ENCODE measurements at places on chromosomes 5 and 9.

DNA sequence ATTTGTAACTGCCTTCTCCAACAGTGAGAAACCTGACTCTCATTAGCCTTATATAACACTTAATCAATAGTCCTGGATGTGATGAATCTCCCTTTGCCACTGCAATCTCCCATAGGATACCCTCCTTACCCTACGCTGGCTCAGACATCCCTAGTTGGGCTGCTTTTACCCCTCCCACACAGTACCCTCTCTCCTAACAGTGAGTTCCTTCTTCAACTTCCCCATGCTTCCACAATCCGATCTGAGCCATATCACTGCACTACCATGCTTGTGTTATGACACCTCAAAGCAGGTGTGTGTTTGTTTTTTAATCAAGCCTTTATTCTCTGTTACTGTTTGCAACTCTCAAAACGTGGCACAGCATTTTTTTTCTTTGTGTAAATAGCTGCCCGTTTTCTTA, 60.5 kb upstream of the C9orf72 start:
- no peak for DNase-seq

- DNase-seq, result no peak
Observed at GRCh38 chr5:93665648-93666047, 75.8 kb downstream of the POU5F2 start.

DNA sequence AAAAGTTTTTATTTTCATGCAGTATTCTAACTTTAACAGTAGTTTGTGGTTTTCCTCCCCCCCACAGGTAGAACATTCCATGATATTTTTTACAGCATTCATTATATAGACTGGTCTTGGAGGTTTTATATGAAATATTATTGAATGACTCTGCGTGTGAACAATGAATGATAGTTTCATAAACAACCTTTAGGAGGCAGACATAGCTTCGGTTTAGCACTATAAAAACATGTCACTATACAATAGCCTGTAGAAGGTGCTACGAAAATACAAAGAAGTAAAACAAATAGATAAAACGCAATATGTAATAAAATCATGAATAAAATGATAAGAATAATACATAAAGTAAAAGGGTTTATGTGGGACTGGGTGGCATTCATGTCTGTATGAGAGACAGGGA, 8.5 kb downstream of the KLF4 start:
- no peak for DNase-seq

DNA sequence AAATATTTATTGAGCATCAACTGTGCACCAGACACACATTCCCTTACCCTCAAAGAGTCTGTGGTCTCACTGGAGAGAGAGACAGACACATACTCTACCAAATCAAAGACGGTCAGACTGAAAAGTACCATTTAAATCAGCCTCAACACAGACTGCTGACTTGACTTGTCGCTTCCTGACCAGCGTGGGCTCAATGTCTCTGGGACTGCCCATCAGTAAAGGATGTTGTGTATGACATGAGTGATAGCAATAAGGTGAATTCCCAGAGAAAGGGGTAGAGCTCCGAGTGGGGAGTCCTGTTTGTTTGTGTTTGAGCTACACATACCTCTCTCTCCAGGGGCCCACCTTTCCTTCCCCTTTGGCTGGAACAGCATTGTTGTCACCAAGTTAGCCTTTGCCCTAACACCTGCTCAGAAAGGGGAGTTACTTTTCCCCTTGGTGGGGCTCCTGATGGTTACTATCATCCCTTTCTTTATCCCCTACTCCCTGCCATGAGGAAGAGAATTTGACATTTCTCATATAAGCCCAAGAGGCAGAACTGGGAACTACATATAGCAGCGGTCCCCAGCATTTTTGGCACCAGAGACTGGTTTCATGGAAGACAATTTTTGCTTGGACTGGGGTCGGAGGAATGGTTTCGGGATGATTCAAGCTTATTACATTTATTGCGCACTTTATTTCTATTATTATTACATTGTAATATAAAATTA, 33.9 kb downstream of the NR4A3 start:
- no peak for DNase-seq

DNA sequence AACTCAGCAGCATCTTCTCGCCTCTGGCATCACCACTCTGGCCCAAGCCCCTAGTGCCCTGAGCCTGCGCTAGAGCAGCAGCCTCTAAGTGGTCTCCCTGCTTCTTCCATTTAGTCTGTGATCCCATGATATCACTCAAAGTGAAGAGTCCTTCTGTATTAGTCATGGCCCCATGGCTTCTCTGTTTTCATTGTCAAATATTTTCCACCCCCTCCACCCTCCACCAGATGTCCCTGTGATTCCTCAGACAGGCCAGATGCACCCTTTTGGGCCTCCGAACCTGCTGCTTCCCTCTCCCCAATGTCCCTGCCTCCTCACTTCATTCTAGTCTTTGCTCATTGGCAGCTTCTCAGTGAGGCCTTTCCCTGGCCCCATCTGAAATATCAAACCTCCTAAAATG, 299.2 kb downstream of the SPOCK1 start:
- DNase-seq, result no peak

DNA sequence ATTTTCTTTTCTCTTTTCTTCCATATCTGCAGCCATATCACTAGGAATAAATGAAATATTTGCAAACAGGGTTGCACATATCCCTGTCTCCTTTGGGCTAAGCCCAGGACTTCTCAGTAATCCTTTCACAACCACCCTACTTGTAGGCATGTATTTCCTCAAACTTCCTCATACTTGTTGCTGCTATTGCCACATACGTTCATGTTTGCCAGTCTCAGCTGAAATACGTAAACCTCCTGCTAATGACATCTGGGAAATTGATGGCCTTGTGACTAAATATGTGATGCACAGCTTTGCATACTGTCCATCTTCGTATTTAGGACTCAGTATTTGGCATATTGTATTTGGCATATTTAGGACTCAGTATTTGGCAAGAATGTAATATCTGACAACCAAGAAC, 224.6 kb downstream of the PLK2 start:
- DNase-seq, result peak; percentile 45

DNA sequence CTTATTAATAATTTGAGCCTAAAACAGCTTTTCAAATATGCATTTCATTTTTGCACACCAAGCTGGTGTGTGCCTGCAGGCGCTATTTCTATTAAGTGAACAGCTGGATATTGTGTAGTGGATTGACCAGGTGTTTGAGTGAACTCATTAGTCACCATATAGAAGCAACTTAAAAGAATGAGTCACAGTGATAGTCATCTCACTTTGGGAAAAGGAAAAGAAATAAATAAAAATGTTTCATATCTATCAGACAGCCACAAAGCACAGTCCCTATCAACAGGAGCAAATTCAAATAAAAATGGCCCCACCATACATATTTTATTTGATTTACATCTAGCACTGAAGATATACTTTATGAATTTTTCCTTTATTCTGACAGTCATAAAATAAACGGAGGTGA, 456.5 kb upstream of the CDH9 start:
- DNase-seq, result no peak

GRCh38 chr9:21607576-21607975, 125.5 kb upstream of the IFNE start:
- no peak for DNase-seq

DNA sequence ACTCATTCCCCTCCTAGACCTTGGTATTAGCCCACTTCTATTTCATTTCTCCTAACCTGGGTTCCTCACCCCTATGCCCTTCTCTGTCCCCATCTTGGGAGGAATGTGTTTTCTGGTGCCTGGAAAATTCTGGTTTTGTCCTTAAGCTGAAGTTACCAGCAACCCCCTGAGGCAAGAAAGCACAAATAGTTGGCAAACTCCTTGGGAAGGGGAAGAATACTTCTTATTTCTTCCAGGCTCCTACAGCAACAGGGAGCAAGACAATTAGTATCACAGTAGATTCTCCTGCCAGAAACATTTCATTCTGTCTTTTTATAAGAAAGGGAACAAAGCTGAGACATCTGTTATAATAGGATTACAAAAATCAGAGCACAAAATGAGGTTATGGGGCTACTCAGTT, 142.5 kb downstream of the SNCAIP start:
- DNase-seq, result no peak

DNA sequence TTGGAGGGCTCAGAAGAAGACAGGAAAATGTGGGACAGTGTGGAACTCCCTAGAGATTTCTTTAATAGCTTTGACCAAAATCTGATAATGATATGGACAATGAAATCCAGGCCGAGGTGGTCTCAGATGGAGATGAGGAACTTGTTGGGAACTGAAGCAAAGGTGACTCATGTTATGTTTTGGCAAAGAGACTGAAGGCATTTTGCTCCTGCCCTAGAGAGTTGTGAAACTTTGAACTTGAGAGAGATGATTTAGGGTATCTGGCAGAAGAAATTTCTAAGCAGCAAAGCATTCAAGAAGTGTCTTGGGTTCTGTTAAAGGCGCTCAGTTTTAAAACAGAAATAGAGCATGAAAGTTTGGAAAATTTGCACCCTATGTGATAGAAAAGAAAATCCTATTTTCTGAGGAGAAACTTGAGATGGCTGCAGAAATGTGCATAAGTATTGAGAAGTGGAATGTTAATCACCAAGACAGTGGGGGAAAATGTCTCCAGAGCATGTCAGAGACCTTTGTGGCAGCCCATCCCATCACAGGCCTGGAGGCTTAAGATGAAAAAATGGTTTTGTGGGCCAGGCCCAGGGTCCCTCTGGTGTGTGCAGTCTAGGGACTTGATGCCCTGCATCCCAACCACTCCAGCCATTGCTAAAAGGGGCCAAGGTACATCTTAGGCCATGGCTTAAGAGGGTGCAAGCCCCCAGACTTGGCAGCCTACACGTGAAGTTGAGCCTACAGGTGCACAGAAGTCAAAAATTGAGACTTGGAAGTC, 463.7 kb upstream of the TLE4 start:
- DNase-seq, result no peak

DNA sequence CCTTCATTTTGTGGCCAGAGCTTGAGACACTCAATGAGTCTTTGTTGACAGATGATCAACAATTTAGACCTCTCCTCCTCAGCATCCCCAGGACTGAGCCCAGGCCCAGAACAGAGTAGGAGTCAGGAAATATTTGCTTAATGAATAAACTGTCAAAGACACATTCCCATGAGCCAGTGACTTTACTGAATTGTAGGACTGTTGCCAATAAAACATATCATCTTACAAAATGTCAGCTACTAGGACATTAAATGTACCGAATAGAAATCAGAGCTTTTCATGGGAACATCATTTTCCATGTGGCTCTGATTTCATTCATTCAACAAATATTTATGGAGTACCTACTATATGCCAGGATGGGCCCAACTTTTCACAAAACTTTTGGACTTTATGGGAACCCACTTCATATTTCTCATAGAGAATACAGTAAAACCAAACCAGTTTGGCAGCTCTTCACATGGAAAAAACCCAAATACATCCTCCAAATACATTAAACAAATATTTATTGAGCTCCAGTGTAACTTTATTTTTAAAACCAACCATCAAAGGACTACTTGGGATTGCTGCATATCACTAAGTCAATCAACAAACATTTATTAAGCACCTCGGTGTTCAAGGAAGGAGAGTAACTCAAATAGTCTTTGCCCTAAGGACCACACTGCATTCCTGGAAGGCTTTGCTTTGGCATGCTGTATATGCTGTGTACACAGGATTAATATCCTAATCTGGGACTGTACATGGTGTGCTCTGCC, 11.4 kb downstream of the VDAC1 start:
- no peak for DNase-seq

- DNase-seq, result peak; percentile 93
Observed at GRCh38 chr9:33510262-33511183, 13.5 kb upstream of the ANKRD18B start.

DNA sequence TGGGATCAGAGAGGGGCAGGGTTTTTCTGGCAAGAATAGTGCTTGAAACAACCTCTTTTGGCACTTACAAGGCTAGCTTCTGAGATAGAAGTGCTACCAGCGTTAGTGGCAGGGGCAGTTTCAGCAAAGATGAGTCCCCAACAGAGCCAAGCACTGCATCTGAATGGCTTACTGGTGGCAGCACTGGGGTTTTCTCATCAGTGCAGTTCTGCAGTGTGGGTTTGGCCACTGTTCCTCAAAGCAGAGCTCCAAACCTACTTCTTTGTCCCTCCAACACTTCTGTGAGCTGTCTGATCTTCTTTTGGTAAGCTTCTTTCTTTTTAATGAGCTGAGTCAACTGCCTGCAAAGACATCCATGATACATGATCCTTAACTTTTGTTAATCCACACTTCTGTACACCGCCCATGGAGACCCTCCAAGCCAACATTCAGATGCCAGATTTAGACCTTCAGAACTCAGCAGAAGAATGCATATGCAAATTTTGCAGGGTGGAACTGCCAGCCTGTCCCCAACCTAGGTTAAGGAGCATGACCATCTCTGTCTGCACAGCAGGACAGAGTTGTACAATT, 29.9 kb upstream of the FSTL4 start:
- DNase-seq, result no peak

- no peak for DNase-seq
Observed at GRCh38 chr5:132771503-132771998, 5.5 kb downstream of the SEPTIN8 start.

DNA sequence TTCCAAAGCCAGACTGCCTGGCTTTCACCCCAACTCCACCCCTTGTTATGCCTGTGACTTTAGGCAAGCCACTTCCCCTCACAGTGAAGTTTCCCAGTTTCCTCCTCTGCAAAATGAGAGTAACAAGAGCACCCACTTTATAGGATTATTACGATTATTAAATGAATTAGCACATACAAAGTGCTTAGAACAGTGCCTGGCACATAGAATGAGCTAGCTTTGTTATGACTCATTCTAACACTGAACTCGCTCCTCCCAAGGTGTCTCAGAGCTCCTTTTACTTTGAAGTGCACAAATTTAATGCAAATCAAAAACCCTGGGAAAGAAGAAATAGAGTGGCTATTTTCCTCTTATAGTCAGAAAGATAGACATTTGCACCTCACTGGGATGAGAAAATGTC, 34.3 kb downstream of the DNAH5 start:
- DNase-seq, result no peak

GRCh38 chr9:34550016-34550680, 27.4 kb upstream of the ENHO start:
- DNase-seq, result no peak

DNA sequence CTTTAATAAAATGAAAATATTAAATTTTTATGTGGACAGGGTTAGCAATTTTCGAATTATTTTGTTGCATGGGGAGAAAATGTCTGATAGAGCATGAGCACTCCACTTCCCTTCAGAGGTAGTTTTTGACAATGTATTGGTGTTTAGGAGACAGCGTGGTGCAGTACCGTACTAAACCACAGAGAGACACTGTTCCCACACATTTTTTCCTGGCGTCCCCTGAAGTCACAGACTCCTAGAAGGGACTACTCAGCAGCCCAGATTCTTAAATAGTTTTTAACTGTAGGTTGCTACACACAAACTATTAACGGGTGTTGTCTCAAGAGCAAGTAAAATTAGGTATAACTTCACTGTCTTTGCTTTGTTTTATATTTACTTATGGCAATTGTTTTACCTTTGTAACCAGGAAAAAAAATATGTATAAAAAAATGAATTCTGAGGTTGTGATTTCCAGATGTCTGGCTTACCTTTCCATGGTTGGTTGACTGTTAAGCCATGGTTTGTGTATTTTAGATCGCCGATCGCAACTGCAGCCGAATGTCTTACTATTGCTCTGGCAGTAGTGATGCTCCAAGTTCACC, 171.2 kb downstream of the DOCK8 start:
- DNase-seq, result no peak

GRCh38 chr5:135241536-135241935, 157.5 kb downstream of the MACROH2A1 start:
- DNase-seq, result no peak

- DNase-seq, result no peak
Observed at GRCh38 chr5:119945691-119946090, 316.3 kb downstream of the FAM170A start.
